NCI-H1092 (cell line): ENCODE measurements at places on chromosomes 16 and 17.
A peak's percentile ranks its signal among the peaks of the same experiment; 100 is the strongest.

- DNase-seq: peak; percentile 43
Observed at GRCh38 chr16:641326-642188, at the start of gene MCRIP2. Gene MCRIP2, plus strand, starts transcription at chr16:641828. Its CDS starts 164 bp downstream, at chr16:641992.

- no peak for DNase-seq
Observed at GRCh38 chr17:63701868-63702720, 2.2 kb upstream of the LIMD2 start.

- DNase-seq: no peak
Observed at GRCh38 chr17:37844158-37844976, 79.8 kb upstream of the TBC1D3K start.

GRCh38 chr16:1030473-1030901 lies 42.1 kb upstream of the SSTR5 start:
- no peak for DNase-seq

- no peak for DNase-seq
Observed at GRCh38 chr17:78557598-78558039, 19.6 kb downstream of the DNAH17 start.

DNA sequence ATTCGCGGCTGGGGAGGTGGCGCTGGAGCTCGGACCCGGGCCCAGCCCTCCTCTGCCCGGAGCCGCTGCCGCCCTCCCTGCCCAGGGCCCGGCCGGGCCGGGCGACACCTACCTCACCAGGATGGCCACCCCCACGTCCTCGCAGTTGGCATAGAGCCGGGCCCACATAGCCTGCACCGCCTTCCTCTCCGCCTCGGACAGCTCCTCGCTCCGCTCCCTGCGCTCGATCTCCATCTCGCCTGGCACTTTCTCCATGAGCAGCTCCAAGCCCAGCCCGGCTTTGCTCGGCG lies 276 bp downstream of the CYGB start:
- DNase-seq: no peak

DNA sequence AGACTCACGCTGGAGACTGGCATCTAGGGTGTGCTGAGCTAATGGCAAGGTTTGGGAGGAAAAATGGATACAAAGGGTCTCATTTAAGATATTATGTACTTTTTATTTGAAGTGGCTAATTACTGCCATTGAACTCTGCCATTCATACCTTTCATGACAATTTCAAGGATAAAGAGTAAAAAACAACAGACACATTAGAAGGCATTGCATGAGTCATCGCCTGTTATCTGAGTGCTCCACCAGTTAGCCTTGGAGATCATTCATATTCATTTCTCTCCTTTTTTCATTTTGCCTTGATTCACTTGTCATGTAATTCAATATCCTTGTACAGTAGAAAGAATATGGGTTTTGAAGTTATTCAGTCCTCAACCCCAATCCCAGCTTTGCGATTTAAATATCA lies 109.5 kb downstream of the CDH8 start:
- DNase-seq: no peak

- DNase-seq: no peak
Observed at GRCh38 chr17:82961366-82962162, 117.8 kb upstream of the METRNL start.

DNA sequence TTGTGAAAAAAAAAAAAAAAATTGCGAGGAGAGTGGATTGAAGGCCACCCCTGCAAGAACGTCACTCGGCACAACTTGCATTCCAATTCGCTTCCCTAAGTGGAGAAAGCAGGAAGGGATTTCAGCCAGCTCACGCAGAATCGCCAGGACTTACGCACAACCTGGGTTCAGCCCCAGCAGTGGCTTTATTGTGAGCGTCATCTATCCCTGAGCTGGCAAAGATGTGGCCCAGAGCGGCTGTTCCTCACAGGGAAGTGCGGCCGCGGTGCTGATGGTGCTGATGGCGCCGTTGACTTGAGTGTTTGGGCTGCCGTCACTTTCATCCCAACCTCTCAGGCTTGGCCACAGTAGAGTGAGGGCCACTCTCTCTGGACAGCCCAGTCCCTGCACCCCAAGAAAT lies 197.6 kb downstream of the NTN1 start:
- no peak for DNase-seq

GRCh38 chr17:77451245-77451893 lies 310.6 kb downstream of the SEC14L1 start:
- peak; percentile 76 for DNase-seq

DNA sequence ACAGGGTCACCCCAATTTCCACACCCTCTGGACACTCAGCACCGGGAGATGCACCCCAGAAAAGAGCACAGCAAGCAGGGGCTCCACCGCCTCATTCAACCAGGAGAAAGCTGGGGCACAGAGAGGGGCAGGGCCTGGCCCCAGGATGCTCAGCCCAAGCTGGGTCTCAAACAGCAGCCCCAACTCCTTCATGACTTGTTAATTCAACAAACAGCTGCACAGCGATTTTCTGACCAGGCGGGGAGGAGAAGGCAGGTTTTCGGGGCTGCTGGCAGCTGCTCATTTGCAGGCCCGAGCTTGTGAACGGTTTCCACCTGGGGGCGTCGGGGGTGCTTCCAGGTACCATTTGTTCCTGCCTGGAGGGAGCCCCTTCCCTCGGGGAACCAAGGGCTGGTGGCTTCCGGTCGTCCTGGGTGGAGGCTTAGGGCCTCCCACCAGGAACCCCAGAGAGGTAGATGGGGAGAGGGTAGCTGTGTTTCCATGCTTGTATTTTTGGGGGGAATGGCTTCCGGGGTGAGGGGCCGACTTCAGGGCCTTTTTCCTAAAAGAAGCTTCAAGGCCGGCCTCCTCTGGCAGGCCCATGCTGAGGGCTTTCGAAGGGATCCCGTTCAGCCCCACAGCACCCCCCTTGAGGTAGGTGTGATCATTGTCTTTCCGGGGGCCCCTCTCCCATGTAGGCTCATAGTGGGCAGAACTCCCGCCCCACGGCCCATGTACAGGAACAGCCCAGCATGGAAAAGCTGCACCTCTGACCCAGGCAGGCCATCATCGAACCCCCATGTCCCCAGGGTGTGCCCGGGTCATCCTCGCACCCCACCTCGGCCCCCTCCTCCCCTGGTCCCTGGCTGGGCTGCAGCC lies 191.6 kb upstream of the GSE1 start:
- DNase-seq: no peak

GRCh38 chr16:85567935-85568334 lies 45.2 kb upstream of the GSE1 start:
- no peak for DNase-seq

- DNase-seq: no peak
Observed at GRCh38 chr17:31834448-31834847, 24.6 kb downstream of the COPRS start.

DNA sequence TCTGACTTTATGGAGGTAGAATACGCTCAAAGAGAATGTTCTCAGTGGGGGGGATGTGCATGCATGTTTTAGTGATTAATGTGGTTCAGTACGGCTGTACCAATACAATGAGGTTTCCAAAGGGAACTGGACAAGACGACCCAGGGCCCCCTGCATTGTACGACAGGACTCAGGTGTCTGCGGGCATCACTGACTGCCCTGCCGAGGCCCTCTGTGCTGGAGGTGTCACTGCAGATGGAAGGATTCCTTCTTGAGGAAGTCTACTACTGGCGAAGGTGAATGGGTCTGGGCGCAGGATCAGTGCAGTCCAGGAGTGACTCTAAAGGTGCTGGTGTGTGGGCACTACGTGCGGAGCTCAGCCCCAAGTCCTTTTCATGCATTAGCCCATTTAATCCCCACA lies 3.5 kb upstream of the LGALS9 start:
- no peak for DNase-seq

DNA sequence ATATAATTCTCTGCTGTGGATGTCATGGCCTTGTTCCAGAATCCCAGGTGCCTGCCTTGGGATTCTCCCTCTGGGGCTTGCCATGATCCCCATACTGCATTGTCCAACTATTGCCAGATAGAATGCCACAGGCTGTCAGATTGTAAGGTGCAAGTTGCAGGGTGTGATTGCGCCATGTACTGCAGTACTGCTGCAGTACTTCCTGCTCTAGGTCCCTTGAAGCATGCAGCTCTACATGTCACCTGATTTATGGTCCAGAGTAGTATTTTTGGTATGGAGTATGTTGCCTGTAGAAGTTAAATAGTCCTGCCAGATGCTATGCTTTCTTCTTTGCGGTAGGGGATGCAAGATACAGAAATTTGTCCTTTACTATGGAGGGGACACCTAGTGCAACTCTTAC lies 7.0 kb upstream of the SLFN5 start:
- DNase-seq: no peak

- no peak for DNase-seq
Observed at GRCh38 chr16:66620429-66620795, 15.9 kb downstream of the CMTM3 start.

GRCh38 chr17:4116516-4116915 lies 26.3 kb downstream of the ZZEF1 start:
- no peak for DNase-seq

DNA sequence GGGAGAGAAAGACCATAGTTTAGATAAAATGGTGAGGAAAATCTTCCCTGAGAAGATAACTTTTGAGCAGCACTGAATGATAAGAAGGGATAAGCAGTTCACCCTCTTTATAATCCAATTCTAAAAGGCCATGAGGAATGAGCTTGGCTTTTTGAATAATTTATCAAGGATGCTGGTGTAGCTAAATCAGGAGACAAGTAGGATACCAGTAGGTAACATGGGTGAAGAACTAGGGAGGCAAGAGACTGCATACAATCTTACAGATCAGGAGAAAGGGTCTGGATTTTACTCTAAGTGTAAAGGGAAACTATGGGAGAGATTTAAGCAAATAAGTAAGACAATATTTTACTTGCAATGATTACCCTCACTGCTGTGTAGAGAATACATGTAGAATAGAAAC lies 60.7 kb downstream of the MED13 start:
- no peak for DNase-seq

- no peak for DNase-seq
Observed at GRCh38 chr17:21286909-21287702, 2.6 kb downstream of the MAP2K3 start.

DNA sequence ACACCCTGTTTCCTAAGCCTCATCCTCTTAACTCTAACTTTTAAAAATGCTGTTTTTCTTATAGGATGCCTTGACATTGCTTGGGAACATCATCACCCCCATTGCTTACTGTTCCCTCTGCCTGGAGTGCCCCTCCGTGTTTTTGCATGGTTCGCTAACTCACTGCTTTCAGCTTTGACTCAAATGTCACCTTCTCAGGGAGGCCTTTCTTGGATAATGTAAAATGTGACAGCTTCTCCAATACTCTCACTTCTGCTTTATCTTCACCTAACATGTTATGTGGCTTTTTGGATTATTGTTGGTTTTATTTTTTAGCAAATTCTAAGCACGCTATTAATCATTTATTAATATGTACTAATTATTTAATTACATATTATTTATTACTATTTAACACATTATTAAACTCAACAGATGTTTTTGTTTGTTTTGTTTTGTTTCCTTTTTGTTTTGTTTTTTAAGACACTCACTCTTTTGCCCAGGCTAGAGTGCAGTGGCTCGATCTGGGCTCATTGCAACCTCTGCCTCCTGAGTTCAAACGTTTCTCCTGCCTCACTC lies 3.8 kb downstream of the CRYM start:
- DNase-seq: no peak

GRCh38 chr17:78589885-78590284 lies 12.7 kb upstream of the DNAH17 start:
- no peak for DNase-seq

- peak; percentile 39 for DNase-seq
Observed at GRCh38 chr17:47192554-47192953, 3.5 kb upstream of the CDC27 start.

DNA sequence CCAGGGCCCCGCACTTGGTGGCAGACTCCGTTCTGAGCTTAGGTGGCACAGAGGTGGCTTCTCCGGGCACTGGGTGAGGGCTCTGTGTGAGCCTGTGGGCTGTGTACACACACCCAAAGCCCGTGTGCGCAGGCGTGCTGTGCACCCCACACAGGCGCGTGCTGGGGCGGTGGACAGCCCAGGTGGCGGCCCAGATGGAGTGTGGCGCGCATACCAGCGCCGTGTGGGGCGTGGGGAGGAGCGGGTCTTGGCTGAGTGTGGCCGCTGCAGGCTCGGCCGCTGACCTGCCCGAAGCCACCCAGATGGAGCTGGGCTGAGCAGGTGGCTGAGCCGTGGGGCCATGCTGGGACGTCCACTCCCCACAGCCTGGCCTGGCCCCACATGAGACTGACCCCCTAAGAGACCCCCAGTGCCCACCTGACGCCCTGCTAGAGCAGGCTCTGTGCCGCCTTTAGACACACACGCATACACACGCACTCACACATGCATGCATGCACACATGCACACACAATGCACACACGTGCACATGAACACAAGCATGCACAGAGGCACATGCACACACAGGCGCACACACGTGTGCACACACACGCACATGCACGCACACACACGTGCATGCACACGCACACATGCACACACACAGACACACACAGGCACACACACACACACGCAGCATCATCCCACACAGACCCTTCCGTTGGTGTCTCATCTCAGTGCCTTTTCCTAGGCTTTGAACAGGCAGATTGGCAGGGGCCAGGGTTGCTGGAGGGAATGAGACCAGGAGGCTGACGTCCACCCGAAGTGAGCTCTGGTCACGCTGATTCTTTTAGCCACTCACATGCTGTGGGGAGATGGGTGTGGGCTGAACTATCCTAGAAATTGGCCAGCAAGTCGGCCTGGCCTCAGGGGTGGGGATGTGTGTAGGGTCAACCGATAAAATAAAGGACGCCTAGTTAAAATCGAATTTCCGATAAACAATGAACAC lies 2.1 kb downstream of the PRR35 start:
- no peak for DNase-seq

DNA sequence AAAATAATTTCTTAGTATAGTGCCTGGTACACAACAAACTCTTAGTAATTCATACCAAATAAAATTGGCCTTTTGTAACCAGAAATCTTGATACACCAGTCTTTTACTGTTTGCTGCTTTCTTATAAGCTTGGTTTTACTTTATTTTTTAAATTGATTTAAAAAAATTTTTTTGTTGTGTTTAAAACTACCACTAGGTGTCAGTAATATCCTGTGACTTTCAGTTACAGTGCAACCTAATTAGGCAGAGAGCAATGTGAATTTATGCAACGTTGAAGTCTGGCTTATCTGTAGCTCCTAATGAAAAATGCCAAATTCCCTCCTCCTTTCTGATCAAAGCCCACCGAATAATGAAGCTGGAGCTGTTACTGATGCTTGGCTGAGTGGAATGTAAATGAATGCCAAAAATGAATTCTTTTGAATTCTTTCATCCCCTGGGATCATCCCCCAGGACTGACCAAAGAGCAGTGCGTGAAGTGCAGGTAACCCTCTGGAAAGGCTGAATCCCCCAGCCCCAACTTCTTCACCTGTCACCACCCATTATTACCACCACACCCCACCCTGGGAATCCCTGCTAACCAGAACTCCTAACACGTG lies 3.8 kb downstream of the ERCC4 start:
- DNase-seq: peak; percentile 26

DNA sequence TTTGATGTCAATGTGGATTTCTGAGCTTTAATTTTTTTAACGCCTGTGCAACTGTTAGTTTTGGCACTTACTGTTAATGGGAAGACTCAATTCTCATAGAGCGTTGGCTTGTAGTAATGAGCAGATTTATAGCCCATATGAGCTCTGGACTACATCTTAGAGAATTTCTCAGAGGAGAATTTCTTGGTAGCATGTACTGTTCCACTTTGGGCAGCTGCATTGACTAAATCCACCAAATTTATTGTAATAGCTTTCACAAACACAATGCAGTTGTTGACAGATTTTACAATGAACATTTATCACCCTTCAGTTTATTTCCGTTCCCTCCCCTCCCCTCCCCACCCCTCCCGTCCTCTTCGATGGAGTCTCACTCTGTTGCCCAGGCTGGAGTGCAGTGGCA lies 193.9 kb downstream of the PRKCA start:
- no peak for DNase-seq

- DNase-seq: no peak
Observed at GRCh38 chr17:21164620-21165019, 37.9 kb downstream of the DHRS7B start.
